ENCODE measurements at places on chromosomes 7 and 10.

DNA sequence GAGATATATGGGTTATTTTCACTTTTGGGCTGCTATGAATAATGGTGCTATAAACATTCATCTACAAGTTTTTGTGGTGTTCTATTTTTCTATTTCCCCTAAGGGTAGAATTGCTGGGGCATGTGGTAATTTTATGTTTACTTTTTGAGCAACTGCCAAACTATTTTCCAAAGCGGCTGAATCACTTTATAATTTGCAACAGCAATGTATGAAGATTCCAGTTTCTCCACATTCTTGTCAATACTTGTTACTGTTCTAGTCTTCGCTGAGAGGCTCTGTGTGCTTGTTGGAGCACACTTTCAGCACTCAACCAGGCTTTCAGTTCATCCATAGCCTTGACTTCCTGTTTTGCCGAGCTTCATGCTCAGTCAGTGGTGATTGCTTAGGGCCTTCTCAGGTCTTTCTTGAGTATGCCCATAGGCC is 39.0 kb downstream of the ADK start:
- DNase-seq = no peak

- no peak for DNase-seq
These were observed 17.5 kb downstream of the STEAP1B start for GRCh38 chr7:22482503-22482902.

GRCh38 chr7:55690-56248 is 136.6 kb upstream of the FAM20C start:
- no peak for DNase-seq

GRCh38 chr10:97336942-97337831 is 2.7 kb upstream of the FRAT2 start:
- no peak for DNase-seq

- no peak for DNase-seq
These were observed 643 bp downstream of the KAT6B start for GRCh38 chr10:74827045-74827441.

- DNase-seq = no peak
These were observed 1226.7 kb upstream of the LRRN3 start for GRCh38 chr7:109864230-109864629.

GRCh38 chr10:106534441-106534840 is 630.1 kb downstream of the SORCS1 start:
- DNase-seq = no peak

DNA sequence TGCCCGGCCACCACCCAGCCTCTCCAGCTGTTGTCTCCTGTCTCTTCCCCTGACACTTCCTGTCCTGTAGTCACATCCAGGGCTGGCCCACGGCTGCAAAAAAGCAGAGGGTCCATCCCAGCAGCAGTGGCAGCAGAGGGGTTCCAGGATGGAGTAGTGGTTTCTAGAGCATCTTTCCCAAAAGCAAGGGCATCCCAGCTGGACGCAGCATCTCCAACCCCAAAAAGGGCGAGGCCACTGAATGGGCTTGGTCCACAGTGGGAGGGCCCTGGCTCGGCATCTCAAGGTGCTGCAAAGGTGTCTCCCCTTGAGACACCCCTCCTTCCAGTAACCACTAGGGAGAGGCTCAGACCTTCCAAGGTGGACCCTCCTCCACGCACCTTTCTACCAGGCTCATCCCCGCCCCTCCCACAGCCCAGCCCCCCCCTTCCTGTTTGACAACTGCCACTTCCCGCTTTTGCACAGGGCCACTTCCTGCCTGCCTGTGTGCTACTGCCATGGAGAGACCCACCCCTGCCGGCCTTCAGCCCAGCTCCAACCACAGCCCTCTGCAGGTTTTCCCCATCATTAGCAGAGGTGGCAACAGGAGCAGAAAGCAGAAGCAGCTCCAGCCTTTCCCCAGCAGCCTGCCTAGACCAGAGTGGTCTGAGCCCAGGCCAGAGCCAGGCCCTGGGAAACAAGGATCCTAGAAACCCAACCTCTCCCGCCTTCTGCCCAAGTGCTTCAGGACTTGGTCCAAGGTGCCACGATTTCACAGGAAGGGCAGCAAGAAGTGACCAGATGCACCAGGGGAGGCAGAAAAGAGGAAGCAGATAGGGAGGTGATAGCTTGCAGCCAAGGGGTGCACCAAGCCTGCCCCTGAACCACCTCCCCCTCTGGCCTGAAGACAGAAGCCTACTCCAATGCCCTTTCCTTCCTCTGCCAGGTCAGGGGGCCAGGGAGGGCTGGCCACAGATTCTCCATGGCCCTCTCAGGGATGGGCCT is 8.6 kb downstream of the CAMK2G start:
- peak; percentile 49 for DNase-seq

- DNase-seq = no peak
These were observed 396.4 kb upstream of the STEAP1 start for GRCh38 chr7:89757910-89758309.

GRCh38 chr7:4800926-4801838 is 25.8 kb downstream of the AP5Z1 start:
- no peak for DNase-seq

GRCh38 chr10:22805304-22805703 is 90.9 kb upstream of the PIP4K2A start:
- DNase-seq = no peak

DNA sequence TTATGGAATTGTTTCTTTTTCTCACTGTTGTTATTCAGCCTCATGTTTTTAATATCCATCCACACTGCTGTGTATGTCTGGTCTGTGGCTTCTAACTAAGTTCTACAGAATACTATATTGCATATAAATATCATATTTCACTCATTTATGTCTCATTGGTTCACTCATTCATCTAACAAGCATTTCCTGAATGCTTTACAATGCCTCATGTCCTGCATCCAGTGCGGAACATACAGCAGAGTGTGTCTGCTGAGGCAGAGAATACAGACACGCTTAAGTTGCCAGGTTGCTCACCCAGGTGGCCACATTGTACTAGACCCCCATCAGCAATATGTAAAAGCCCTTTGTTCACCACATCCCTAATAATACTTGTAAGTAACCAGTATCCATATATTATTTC is 111.8 kb upstream of the CNTNAP2 start:
- no peak for DNase-seq

GRCh38 chr7:123126171-123126570 is 73.6 kb downstream of the SLC13A1 start:
- DNase-seq = no peak

GRCh38 chr7:133945497-133945896 is 181.6 kb upstream of the LRGUK start:
- no peak for DNase-seq

Measured in activated naive CD4-positive, alpha-beta T cell (primary cell).